Activated T-helper 1 cell treated with anti-CD3 and anti-CD28 coated beads, Interleukin-2, amount 50 U/mL, for 16 hours (primary cell): ENCODE measurements at places on chromosomes 6 and 20.

DNA sequence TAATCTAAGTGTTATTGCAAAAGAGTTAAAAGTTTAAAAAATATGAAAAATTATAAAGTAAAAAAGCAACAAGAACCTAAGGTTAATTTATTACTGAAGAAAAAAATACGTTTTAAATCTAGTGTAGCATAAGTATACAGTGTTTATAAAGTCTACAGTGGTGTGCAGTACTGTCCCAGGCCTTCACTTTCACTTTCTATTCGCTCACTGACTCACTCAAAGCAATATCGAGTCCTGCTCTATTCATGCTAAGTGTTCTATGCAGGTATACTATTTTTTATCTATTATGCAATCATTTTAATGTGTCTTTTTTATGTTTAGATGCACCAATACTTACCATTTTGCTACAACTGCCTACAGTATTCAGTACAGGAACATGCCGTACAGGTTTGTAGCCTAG, 113.0 kb downstream of the MANEA start:
- DNase-seq = no peak

DNA sequence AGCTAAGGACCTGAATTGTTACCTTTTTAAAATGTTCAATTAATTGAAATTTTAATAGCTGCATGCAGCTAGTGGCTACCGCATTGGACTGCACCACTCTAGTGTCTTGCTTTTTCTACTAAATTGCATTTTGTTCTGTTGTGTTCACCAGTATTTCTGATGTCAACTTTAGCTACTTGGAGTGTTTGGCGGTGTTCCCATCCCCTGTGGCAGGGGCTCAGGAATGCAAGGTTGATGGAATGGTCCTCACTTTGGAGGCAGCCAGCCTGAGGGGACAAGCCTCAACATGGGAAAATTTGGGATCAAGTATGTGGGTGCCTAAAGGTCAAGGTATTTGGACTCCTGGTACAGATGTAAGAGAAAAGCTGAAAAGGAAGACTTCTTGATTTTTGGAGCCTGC, 230.1 kb upstream of the PRND start:
- DNase-seq = no peak

- DNase-seq = no peak
These were observed 34.7 kb downstream of the HM13 start for GRCh38 chr20:31548820-31549512.

DNA sequence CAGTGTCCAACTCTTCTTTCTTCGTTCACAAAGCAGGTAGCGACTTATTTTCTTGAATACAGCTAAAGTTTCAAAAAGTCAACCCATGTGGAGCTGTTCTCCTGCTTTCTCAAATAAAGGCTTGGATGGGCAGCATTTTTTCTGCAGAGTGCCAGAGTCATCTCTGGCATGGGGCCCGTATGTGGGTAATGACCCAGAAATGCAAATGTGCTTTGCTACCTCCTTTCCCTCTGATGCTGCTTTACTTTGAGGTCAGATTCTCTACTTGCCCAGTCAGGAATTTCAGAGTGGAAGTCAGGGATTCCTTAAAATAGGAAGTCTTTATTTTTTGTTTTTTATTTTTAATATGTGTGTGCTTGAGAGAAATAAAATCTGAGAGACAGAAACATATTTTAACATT, 4.9 kb downstream of the NKAIN2 start:
- no peak for DNase-seq

DNA sequence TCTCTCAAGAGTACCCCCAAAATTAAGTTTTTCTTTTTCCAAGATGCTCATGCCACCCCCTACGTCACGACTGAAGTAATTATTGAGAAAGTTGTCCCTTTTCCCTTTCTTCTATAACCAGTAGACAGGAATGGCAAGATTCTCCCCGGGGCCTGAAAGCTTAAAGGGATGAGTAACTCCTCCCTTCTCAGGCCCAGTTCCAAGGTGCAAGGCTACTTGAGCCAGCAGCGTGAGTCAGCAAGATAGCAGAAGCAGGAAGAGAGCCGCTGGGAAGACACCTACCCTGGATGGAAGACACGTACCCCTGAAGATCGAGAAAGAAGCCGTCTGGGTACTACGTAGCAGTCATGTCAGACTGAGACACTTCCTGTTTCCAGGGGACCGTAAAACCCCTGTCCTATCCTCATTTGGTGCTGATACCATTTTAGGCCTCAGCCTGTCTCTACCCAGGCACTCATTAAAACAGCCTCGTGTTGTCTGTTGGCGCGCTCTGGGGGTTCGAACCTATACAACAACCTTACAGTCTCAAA, 241.0 kb downstream of the ADGRG6 start:
- DNase-seq = no peak

GRCh38 chr20:6699921-6700562, 67.4 kb upstream of the BMP2 start:
- DNase-seq = no peak

DNA sequence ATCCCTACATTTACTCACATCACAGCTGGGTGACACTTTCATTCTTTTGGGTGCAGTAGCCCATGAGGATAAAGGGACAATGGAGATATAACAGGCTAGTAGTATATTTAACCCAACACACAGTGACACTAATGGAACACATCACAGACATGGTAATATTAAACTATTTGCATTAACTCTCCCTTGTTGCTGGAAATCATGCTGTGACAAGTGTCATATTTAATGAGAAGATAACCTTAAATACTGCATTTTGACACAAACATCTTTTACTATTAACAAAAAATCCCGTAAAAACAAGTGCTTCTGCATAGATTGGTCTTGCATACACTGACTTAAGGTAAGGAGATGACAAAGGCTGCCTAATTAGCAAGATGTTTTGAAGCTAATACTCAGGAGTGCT, 45.5 kb downstream of the CNR1 start:
- DNase-seq = no peak
